ENCODE measurements at places on chromosomes 2 and 18.
A peak's percentile ranks its signal among the peaks of the same experiment; 100 is the strongest.

- DNase-seq: no peak
Measured at GRCh38 chr2:150526827-150527226, 39.4 kb upstream of the RND3 start.

DNA sequence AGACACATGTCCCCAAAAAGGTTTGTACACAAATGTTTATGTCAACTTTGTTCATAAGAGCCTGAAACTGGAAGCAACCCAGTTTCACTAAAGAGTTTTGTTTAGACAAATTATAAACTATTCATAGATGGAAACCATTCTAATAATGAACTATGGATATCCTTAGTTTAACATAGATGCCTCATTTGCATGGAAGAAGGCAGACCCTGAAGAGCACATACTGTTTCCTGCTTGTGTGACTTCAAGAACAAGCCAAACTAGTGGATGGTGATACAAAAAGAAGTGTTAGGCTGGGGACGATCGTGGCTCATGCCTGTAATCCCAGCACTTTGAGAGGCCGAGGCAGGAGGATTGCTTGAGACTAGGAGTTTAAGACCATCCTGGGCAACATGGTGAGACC lies 48.1 kb downstream of the ACOXL start:
- no peak for DNase-seq

DNA sequence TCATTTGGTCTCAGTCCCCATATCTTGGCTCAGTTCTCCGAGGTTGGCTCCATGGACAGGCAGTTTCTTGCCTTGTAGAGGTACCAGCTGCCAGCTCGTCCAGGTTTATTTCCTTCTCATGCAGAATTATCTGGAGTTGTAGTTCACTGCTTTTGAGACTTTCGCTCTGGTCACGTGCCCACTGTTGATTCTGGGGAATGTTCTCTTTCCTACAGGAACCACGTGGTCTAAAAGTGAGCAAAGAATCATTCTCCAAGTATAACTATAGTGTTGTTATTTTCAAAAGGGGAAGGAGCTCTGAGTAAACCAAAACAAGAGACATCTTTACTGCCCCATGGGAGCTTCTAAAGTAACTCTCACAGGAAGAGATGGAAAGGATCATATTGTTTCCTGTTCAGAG lies 41.2 kb upstream of the RAB27B start:
- DNase-seq: no peak

DNA sequence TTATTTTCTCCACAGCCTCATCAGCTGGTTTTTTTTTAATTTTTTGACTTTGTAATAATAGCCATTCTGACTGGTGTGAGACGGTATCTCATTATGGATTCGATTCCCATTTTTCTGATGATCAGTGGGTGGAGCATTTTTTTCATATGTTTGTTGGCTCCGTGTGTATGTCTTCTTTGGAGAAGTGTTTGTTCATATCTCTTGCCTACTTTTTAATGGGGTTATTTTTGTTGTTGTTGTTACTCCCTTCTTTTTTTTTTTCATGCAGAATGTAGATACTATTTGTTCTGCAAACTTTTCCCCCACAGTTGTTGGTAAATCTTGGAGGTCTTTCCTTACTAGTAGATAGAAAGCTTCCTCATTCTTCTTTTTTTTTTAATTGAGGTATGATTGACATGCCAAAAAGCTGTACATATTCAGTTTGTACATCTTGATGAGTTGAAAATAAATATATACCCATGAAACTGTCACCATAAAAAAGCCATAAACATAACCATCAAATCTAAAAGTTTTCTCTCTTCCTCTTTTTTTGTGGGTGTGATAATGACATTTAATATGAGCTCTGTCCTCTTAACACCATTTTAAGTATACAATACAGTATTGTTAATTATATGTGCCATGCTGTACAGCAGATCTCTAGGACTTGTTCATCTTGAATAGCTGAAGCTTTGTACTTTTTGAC lies 21.8 kb upstream of the NT5DC4 start:
- DNase-seq: no peak

DNA sequence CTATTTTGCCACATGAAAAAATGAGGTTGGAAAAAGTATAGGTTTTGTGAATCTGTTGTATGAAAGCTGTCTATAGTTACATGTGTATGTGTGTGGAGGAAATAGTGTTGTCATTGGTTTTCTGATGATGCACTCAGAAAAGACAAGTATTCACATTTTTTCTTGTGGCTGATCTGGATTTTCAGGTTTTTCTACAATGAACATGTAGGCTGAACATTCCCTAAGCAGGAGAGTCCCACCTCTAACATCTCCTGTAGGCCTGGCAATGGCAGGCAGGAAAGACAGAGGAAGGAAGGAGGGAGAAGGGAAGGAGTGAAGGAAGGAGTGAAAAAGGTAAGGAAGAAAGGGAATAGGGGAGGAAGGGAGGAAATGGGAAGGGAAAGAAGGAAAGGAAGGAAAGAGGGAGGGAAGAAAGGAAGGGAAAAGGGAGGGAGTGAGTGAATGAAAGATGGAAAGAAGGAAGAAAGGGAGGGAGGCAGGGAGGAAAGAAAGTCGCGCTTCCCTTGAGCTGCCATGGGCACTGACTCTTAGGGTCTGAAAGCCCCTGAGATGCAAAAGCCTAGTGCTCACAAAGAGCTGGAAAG lies 495 bp upstream of the IL36RN start:
- DNase-seq: no peak

- no peak for DNase-seq
Measured at GRCh38 chr2:109137616-109138015, 8.6 kb downstream of the SH3RF3 start.

- peak; percentile 48 for DNase-seq
Measured at GRCh38 chr18:63342206-63342605, 22.6 kb upstream of the BCL2 start.

DNA sequence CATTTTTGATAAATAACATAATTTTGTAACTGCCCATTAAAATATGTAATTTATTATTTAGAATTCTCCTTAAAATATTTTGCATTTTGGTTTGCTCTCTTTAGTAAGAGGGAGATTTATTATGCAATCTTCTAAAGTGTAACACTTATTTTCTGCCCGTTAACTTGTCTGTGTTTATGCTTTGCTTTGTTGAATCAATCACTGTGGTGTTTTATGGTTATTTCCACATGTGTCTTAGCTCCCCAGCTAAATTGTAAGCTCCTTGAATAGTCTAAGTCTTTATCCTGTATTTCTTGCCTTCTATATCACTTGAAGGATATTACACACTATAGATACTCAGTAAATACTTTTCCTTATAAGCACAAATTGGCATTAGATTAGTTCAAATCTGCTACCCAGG lies 166.6 kb upstream of the SPRED2 start:
- no peak for DNase-seq

DNA sequence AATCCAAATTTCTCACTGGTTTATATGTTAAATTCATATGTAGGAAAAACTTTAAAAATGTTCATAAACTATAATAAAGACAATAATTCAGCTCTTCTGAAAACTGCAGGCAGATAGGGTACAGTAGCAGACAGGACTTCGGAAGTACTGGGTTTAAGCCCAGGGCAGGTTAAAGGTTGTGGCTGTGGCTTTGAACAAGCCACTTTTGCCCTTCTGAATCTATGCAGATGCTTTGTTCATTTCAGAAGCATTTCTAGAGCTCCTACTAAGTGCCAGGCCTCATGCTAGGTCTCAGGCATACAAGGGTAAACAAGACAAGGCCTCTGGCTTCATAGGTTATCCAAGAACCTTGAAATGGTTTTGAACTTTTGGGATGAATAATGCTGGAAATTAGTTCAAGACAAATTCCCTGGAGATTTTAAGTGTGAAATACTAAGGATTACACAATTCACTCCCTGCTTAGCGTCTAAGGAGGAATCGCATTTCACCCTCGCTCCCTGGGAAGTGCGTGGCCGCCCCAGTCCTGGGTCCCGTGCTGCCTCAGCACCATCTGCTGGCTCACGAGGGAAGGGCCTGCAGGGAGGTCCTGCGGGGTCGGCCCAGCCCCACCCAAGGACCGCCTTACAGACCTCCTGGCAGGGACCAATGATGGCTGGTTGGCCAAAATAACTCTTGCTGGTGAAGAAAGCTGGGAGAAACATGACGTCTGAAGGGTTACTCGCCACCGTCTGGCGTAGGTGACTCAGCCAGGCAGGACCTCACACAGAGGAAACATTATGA lies 67.7 kb upstream of the L3MBTL4 start:
- peak; percentile 90 for DNase-seq

GRCh38 chr18:3604498-3605408 lies 154.8 kb downstream of the TGIF1 start:
- DNase-seq: no peak

DNA sequence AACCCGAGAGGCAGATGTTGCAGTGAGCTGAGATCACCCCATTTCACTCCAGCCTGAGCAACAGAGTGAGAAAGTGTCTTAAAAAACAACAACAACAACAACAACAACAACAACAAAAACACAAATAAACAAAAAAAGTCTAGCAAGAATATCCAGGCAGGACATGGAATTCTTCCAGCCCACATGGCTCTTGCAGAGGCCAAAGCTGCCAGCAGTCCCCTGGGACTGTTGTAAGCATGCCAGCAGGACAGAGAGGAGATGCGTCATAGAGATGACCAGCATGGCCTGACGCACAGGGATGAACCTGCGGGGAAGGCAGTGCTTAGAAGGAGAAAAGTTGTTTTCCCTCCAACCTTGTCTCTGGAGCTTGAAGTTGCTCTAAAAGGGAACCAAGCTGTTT lies 182.3 kb upstream of the PGAP1 start:
- no peak for DNase-seq

DNA sequence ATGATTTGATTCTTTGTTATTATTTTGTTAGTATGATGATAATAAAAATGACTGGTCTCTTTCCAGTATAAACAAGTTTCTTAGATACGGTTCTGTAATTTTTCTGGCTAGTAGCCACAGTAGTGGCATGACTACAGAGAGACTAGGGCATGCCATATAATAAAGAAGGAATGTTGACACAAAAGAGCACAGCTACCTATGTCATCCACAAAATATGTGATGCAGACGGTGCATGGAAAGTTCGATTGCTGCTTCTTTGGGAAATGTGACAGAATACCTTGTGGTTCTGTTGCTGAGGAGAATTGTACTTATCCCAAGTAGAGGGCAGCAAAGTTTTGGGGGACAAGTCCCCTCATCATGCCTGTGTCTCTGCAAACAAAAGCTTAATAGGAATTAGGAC lies 26.1 kb upstream of the SETBP1 start:
- no peak for DNase-seq

GRCh38 chr18:27564066-27564465 lies 379.0 kb upstream of the CHST9 start:
- DNase-seq: no peak

DNA sequence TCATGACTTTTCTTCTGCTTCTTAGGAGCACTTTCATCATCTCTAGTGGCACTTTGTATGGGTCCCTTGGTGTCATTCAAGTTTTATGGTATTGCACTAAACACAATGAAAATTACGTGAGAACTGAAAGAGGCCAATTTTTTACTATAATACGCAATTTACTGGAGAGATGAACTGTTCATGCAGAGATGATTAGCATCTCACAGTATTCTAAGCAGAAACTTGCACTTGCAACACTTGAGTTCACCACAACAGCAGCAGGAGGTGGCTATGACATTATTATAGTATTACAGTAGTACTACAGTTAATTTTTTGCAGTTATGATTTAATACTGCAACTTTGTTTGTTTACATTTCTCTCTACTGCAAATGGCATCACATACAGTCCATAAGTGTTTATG lies 793.1 kb upstream of the CRIM1 start:
- no peak for DNase-seq

DNA sequence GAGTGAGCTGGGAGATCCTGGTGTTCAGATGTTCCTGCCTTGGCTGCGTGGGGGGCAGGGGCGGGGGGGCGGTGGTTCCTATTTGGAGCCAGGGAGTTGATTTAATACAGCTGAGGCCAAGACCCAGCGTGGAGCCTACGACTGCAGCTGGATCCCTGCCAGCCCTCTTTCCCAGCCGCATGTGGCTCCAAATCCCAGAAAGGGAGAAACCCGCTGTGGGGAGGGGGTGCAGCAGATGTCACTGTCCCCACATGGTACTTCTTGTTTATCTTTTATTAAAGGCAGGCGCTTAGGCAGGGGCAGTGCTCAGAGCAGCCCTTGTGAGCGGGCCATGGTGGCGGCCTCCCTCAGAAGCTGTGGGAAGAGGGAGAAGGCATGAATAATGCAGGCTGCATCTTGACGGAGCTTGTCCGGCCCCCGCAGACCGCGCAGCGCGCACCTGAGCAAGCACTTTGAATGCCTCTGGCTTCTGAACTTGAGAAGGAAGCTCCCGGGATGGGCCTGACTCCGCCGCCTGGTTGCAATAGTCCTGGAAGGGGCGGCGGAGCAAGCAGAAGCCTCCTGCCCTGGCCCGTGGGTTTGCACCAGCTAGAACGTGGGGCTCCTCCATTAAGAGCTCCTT lies 112.1 kb downstream of the GLI2 start:
- no peak for DNase-seq

- DNase-seq: peak; percentile 40
Measured at GRCh38 chr2:286774-287392, 1.0 kb downstream of the ALKAL2 start.

GRCh38 chr2:33782395-33783230 lies 183.5 kb upstream of the FAM98A start:
- DNase-seq: no peak

DNA sequence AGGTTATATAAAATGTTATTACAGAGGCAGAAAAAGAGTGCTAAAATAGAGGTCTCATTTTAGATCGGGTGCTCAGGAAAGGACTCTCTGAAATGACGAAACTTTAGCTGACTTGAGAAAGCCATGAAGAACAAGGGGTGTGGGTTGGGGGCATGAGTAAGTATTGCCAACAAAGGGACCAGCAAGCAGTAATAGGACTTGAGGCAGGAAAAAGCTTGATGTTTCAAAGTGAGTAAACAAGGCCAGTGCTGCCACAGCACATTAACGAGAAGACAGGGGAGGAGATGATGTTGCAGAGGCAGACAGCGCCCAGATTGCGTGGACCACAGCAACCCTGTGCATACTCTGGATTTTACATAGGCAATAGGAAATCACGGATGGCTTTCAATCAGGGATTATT lies 318.8 kb downstream of the ZEB2 start:
- no peak for DNase-seq

DNA sequence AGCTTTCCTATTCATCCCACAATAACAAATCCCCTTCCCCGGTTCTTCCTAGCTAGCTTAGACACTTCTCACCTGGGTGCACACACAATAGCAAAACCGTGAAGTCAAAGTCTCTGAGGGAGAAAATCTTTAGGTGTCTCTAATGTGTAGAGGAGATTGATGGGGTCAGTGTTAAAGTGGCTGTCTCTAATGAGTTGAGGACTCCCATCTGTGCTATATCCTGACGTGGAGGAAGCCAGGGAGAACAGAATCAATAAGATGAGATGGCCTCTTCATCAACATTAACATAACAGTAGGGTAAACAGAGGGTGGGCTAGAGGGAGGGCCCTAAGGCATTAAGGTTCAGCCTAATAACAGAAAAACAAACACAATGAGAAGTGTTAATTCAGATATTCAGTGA lies 120.4 kb downstream of the SLC5A7 start:
- DNase-seq: peak; percentile 38

- no peak for DNase-seq
Measured at GRCh38 chr2:160491911-160492371, 1.7 kb downstream of the RBMS1 start.

DNA sequence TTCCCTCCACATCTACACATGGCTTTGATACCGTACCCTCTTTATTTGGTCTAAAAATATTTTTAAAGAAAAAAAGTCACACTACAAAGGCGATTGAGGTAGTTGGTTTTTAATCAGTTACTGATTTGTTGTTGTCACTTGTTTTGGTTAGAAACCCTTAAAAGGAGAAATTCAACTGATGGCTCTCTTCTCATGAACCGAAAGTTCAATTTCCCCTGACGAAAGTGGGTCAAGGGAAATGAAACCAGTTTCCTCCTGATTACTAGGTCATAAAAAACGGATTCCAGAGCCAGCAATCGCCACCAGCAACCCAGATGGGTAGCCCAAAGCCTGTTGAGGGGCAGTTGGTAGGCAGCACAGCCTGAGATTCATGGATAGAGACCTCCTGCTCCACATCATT lies 63.2 kb downstream of the DLGAP1 start:
- DNase-seq: no peak

Data from H9 (cell line).